ENCODE measurements at places on chromosomes 5 and 9. TPM values are rescaled to one million over a fixed set of nuclear protein-coding genes. Genes with fewer than 3 reads are reported as not detected.

DNA sequence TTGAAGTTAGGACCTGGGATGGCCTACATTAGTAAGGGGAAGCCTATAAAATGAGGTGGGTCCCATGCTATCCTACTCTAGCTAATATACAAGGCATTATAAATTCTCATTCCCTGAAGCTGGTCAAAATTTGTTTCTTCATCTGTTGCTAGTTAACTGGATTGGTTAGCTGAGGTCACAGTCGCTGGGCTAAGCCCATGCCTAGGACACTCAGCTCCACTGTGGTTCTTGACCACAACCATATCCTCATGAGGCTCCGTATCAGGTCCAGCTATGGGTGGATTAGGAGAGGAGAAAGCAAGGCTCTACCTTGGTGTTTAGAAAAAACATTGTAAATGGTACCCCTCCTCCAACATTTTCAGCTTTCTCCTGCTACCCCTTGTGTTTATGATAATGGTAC lies 52.8 kb upstream of the RAI14 start:
- H3K36me3 ChIP-seq, result no peaks in the 10 kb centered on the region
- H3K27me3 ChIP-seq, result no peaks in the 10 kb centered on the region

DNA sequence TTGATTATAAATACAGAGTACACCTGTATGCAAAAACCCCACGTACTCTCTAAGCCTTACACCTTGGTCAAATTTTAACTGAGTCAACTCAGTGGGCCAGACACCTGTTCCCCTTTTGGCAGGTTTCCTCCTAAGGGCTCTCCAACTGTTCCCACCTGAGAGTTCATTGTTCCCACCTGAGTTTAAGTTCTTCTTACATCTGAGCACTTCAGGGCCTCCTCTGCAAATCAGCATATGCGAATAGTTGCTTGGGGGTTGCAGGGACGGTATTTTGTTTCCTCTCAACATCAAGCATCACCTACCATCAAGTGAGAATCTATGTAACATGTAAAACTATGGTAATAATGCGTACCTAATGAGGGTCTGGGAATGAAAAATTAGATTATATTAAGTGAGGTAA lies 300.0 kb downstream of the PIK3R1 start:
- no peaks in the 10 kb centered on the region for H3K4me1 ChIP-seq
- H3K4me3 ChIP-seq, result no peak overlapping the region
- no peaks in the 10 kb centered on the region for H3K27me3 ChIP-seq
- DNase-seq, result no peak
- H3K27ac ChIP-seq, result no peak overlapping the region

DNA sequence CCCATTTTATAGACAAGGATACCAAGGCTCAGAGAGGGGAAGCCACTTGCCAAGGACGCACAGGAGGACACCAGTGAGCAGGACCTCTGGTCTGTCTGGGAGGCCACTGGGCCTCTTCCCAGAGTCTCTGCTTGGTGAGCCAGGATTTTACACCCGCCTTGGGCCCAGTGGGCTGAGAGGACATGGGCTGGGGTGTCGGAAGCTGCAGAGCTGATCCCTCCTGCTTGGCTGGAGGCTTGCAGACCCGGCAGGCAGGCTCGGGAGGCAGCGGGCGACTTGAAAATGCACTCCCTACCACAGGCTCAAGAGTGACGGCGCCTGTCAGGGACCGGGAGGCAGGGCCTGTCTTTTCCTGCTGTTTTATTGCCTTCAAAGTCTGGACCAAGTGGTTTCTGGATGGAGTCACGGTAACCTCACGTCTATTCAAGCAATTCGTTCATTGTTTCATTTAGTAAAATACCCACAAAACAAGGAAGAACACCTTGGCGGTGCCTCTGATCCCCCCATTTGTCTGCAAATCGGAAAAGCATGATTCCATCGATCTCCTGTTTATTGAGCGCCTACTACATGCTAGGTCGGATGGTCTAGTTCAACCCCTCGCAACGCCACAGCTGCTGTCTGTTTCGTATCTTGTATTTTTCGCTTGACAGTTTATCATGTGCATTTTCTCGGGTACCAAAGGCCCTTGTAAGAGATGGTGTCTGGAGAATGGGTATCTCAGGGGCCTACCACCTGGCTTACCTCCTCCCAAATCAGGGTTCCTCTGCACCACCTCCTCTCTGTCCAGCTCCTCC lies 108.1 kb upstream of the IER5L start:
- H3K4me3 ChIP-seq, result no peak overlapping the region
- peaks cover 5% of the 10 kb centered on the region for H3K4me1 ChIP-seq
- no peak overlapping the region for H3K27ac ChIP-seq

Gene SLC46A2
- 24.6 TPM for total RNA-seq

- no peaks in the 10 kb centered on the region for H3K4me1 ChIP-seq
- no peaks in the 10 kb centered on the region for H3K27me3 ChIP-seq
- no peak overlapping the region for H3K4me3 ChIP-seq
- no peaks in the 10 kb centered on the region for H3K36me3 ChIP-seq
These were observed 33.5 kb upstream of the LRRC14B start for GRCh38 chr5:157801-158200.

Gene RAB14
- total RNA-seq, result 23.1 TPM

- no peak overlapping the region for H3K4me3 ChIP-seq
- H3K27ac ChIP-seq, result no peak overlapping the region
- H3K4me1 ChIP-seq, result no peaks in the 10 kb centered on the region
- DNase-seq, result no peak
- no peaks in the 10 kb centered on the region for H3K36me3 ChIP-seq
- no peaks in the 10 kb centered on the region for H3K27me3 ChIP-seq
These were observed 120.6 kb downstream of the FOXD1 start for GRCh38 chr5:73327908-73328455.

DNA sequence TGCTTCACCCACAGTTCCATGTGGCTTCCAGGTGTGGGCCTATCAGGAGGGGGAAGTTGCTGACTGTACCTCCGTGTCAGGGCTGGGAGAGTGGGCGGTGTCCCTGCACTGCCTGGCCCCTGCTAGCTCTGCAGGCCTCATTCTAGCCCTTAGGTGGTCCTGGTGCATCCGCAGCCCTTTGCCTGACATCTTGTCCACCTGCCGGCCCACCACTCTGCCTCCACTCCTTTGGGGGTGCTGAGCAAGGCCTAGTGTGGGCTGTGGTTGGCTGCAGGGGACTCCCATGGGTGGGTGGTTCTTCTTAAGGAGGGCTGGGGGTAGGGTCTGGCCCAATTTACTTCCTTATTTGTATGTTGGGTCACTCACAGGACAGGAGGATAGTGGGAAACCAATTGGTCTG lies 66.9 kb downstream of the HSPA4 start:
- H3K27ac ChIP-seq, result no peak overlapping the region
- H3K27me3 ChIP-seq, result no peaks in the 10 kb centered on the region
- DNase-seq, result no peak
- no peaks in the 10 kb centered on the region for H3K4me1 ChIP-seq

Gene LCN1
- 0.19 TPM for total RNA-seq

GRCh38 chr9:87556039-87556438 lies 58.4 kb downstream of the DAPK1 start:
- H3K27me3 ChIP-seq, result no peaks in the 10 kb centered on the region
- no peak overlapping the region for H3K4me3 ChIP-seq
- DNase-seq, result no peak
- no peaks in the 10 kb centered on the region for H3K36me3 ChIP-seq
- H3K27ac ChIP-seq, result peak overlapping the region; percentile 98

- H3K36me3 ChIP-seq, result peaks cover 8% of the 10 kb centered on the region
- DNase-seq, result no peak
- H3K4me3 ChIP-seq, result no peak overlapping the region
- H3K4me1 ChIP-seq, result no peaks in the 10 kb centered on the region
These were observed 28.1 kb downstream of the CAMSAP1 start for GRCh38 chr9:135879237-135879601.

Gene ASPN
- total RNA-seq, result 9.8 TPM

Gene SLC6A19
- 0.09 TPM for total RNA-seq

GRCh38 chr5:132420706-132421272 lies 51.3 kb downstream of the SLC22A5 start:
- no peak for DNase-seq
- H3K27ac ChIP-seq, result peak overlapping the region; percentile 73
- no peak overlapping the region for H3K4me3 ChIP-seq
- no peaks in the 10 kb centered on the region for H3K27me3 ChIP-seq
- H3K4me1 ChIP-seq, result peaks cover 41% of the 10 kb centered on the region
- no peaks in the 10 kb centered on the region for H3K36me3 ChIP-seq

DNA sequence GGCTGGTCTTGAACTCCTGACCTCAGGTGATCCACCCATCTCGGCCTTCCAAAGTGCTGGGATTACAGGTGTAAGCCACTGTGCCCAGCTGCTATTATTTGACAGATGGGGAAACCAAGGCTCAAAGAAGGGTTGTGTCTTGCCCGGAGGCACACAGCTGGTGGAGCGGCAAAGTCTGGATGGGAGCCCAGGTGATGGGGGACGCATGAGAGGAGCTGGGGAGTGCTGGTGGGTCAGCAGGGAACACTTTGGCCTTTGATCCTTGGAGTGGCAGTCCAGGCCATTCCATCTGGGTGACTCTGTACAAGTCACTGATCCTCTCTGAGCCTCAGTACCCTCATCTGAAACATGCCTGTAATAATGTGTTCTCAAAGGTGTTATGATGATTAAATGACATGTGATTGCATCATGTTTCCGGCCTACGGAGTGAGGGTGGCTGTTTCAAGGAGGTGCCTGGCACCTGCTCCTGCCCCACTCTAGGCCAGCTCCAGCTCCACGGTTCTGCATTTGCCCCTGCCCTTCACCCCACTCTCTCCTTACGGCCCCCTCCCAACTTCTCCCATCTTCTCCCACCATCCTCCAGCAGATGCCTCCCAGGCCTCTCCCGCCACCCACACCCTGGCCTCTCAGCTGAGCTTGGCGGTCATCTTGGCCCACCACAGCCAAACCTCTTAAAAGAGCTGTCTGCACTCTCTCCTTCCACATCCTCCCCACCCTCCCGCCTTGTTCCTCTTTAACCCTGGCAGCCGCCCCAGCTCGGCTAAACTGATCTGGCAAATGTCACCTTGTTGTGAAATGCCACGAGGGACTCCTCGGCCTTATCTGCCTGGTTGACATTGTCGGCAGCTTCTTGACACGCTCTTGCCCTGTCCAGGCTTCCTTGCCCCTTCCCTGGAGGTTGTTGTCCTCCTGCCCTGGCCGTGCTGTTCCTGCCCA lies 5.5 kb upstream of the DBN1 start:
- peaks cover 19% of the 10 kb centered on the region for H3K4me1 ChIP-seq
- DNase-seq, result no peak
- no peaks in the 10 kb centered on the region for H3K36me3 ChIP-seq
- no peak overlapping the region for H3K4me3 ChIP-seq
- H3K27ac ChIP-seq, result peak overlapping the region; percentile 78
- no peaks in the 10 kb centered on the region for H3K27me3 ChIP-seq

- no peak for DNase-seq
- H3K36me3 ChIP-seq, result no peaks in the 10 kb centered on the region
- H3K4me1 ChIP-seq, result no peaks in the 10 kb centered on the region
- no peak overlapping the region for H3K27ac ChIP-seq
These were observed 102.4 kb upstream of the PARP8 start for GRCh38 chr5:50564079-50564478.

DNA sequence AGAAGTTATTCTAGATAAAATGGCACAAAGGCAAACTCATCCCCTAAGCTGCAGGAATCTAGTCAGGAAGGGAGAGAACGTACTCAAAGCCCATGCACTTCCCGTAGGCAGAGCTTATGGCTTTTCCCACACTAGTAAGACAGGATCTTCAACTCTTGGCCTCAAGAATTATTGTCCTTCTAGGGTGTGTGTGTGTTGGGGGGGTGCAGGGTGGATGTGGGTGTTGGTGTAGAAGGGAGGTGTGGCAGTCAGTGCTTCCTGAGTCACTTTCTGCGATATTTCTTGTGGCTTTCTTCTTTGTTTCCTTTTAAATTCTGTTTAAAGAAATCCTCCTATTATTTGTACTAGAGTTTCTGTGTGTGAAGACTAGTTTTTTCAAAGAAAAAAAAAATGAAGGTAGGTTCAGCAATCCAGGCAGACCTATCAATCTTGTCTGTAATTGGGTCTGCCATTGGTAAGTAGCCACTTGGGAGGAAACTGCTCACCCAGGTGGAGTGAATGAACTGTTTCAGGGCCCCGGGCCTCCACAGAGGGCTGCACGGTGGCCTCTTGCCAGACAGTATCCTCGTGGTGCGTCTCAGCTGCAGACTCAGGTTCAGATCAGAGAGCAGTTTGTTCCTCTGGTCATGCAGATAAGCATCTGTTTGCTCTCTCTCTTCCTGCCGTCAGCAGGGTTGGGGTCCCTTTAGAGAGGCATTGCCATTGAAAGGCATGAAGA lies 131.9 kb downstream of the NPR3 start:
- DNase-seq, result no peak
- H3K27ac ChIP-seq, result no peak overlapping the region
- no peaks in the 10 kb centered on the region for H3K36me3 ChIP-seq
- H3K27me3 ChIP-seq, result no peaks in the 10 kb centered on the region
- no peak overlapping the region for H3K4me3 ChIP-seq
- H3K4me1 ChIP-seq, result no peaks in the 10 kb centered on the region

DNA sequence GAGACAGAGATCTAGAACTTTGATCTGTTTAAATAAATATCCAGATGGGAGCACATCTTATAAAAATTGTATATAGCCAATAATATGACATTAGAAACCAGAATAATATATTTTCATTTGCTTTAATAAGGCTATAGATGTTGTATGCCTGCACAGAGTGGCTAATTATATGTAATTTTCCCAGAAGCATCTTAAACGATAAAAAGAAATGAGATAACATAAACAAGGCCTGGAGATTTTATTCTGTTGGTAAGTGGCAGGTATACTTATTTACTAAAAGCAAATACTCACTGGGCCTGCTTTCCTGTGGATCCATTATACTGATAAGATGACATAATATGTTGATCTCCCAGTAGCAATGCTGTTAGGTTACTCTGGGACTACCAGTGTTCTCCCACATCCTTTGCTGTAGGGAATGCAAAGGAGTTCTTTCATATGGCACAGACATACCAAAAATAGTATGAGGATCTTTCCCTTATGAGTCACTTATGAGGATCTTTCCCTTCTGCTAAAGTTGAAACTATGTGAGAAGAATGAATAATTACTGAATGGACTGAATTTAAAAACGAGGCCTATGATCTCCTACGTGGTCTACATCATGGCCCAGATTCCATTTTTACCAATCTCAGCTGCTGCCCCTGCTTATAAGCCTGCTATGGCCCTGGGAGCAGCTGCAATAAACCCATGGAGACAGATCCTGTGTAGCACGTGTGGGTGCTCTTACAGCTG lies 112.1 kb downstream of the NUDT12 start:
- no peak for DNase-seq
- no peaks in the 10 kb centered on the region for H3K36me3 ChIP-seq
- no peaks in the 10 kb centered on the region for H3K27me3 ChIP-seq
- no peaks in the 10 kb centered on the region for H3K4me1 ChIP-seq
- no peak overlapping the region for H3K27ac ChIP-seq

Gene PPP3R2
- total RNA-seq, result not detected

DNA sequence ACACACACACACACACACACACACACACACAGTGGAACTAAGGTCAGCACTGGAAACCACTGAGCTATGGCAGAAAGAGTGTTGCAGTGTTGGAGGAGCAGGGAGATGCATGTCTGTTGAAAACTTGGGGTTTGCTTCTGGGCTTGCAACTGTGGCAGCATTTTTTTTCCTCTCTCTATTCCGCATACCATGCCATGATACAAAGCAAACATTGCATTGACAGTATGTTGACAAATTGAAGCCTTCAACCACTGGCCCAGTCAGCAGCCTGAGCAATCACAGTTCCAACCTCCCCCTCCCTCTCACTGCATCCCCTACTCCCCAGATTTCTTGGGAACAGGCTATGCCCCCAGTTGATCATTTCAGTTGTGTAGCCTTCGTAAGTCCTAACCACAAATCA lies 478.1 kb upstream of the WWC1 start:
- DNase-seq, result no peak
- peaks cover 2% of the 10 kb centered on the region for H3K4me1 ChIP-seq
- H3K27me3 ChIP-seq, result no peaks in the 10 kb centered on the region
- no peak overlapping the region for H3K27ac ChIP-seq
- no peak overlapping the region for H3K4me3 ChIP-seq

Gene SEMA6A
- 6.2 TPM for total RNA-seq

Gene KYAT1
- 16.1 TPM for total RNA-seq

Gene IFNA2
- total RNA-seq, result not detected
